Spleen (tissue), 13 donors: ENCODE measurements at places on chromosomes 7 and 10. TPM values are rescaled to one million over a fixed set of nuclear protein-coding genes. Genes with fewer than 3 reads are reported as not detected.

SLC29A4 gene
- polyA plus RNA-seq: 0.67 TPM

ASIC3 gene
- 2.6 TPM for polyA plus RNA-seq

EMX2 gene
- polyA plus RNA-seq: 0.06 TPM

KLF14 gene
- polyA plus RNA-seq: 0.05 TPM

GRCh38 chr10:97974526-97975525 lies 55.6 kb downstream of the CRTAC1 start:
- DNase-seq: no peak

- DNase-seq: no peak
Observed at GRCh38 chr10:133129071-133129858, 30.8 kb upstream of the KNDC1 start.

- DNase-seq: no peak
Observed at GRCh38 chr10:108064746-108065260, 900.3 kb upstream of the SORCS1 start.

DNA sequence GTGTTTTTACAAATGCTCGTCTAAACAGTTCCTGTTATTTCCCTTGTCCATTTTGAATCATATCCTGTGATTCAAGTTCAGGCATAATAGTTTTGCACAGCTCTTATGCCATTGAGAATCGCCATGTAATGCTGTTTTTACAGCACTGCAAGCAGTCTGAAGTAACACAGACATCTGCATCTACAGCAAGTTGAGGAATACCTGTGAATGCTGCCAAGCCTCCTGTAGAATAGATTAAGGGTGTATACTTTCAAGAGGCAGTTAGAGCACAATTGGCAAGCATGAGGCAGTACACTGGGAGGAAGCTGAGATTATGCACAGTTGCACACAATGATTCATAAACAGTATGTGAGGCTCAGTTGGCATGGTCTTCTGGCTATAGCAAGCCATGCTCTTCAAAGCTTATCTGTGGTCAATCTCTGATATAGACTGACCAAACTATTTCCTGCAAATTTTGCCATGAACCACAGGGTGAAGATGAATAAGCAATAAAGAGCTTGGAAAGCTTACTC lies 121.9 kb upstream of the AKR1E2 start:
- DNase-seq: no peak
